ENCODE measurements at places on chromosomes 7 and 10.
A peak's percentile ranks its signal among the peaks of the same experiment; 100 is the strongest.

DNA sequence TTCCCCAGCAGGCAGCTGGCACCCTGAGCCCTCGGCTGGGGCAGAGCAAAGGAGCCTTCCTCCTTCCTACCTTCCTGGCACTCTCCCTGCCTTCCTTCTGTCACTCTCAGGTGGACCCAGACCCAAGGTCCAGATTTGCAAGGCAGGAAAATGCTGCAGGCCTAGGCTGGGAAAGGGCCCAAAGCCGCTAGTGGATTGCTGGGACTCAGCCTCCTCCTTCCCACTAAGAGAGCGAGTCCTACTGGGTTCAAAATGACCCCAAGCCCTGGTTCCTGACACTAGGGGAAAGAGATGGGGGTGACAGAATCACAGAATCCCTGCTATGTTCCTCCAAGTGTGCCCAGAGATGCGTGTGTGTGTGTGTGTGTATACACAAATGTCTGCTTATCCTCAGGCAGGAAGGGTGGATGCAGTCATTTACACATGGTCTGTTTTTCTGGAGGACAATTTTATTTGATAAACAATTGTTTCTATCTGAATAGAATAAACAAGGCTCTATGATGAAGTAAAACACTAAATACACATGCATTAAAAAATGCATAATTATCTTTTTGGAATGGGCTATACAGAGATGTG, 1.3 kb upstream of the PLAU start:
- no peak for DNase-seq
- H3K4me1 ChIP-seq: peaks cover 81% of the 10 kb centered on the region
- H3K4me3 ChIP-seq: no peak overlapping the region
- H3K27me3 ChIP-seq: peaks cover 4% of the 10 kb centered on the region

DNA sequence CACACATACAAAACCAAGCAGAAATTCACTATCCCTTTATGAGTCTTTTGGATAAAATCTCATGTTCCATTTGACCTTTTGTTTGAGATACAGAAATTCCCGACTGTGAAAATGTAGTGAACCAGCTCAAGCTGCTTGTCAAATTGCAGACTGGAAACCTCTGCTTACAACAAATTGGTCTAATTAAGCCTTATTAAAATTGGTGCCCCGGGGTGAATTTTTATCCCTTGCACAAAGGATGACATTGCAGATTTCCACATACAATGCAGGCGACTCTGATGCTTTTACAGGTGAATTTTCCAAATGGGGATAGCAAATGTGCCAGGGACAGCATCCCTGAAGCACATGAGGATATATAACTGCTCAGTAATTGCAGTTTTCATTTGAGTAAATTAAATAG, 257.3 kb downstream of the BMPER start:
- H3K27me3 ChIP-seq: no peaks in the 10 kb centered on the region
- peaks cover 8% of the 10 kb centered on the region for H3K4me1 ChIP-seq
- no peak for DNase-seq
- no peaks in the 10 kb centered on the region for H3K36me3 ChIP-seq
- no peak overlapping the region for H3K27ac ChIP-seq

DNA sequence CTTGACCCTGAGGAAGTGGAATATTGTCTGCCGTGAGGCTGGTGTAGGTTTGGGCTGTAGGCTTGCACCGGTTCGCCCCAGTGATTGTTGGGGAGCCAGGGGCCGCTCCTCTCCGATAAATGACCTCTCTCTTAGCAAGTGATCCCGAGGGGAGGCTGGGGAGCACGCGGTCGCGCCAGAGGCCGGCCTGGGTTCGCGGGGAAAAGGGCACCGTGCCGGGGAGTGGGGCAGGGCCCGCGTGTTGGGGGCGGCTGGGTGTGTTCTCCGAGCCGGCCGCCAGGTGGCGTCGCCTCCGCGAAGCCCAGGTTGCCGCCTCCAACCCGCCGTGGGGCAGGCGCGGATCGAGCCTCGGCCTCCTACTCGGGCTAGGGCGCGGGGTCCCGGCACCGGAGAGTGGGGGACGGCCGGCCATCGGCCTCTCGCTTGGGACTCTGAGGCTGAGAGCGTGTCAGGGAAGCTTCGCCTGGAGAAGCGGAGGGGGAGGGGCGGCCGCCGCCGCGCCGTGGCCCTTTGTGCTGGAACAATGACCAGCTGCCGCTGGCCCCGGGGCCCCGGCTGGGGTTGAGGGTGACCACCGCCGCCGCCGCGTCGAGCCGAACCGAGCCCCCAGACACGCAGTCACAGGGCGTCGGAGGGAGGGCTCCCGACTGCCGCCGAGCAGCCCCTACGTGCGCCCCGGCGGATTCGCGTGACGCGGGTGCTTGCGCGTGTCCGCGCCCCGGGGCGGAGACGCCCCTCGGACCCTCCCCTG, 442 bp upstream of the LZTS2 start:
- H3K27me3 ChIP-seq: no peaks in the 10 kb centered on the region
- peaks cover 27% of the 10 kb centered on the region for H3K36me3 ChIP-seq
- H3K4me3 ChIP-seq: peak overlapping the region; percentile 77
- peak overlapping the region; percentile 99 for H3K27ac ChIP-seq
- peak; percentile 95 for DNase-seq
- H3K4me1 ChIP-seq: peaks cover 67% of the 10 kb centered on the region

- H3K36me3 ChIP-seq: no peaks in the 10 kb centered on the region
- H3K4me1 ChIP-seq: peaks cover 12% of the 10 kb centered on the region
- H3K27ac ChIP-seq: peak overlapping the region; percentile 33
- peaks cover 9% of the 10 kb centered on the region for H3K27me3 ChIP-seq
Observed at GRCh38 chr10:47062441-47063200, 151.4 kb downstream of the PTPN20 start.

DNA sequence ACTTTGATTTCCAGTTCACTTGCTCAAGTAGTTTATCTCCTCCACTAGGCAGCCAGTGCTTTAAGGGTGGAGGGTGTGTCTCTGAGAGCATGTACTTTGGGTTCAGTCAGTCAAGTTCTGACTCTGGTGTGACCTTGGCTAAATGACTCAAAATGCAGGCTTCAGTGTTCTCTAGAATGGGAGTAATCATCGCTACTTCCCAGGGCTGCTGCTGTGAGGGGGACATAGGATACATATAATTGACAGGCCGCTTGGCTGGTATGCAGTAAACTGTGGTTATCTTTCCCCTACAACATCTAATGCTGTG, 3.5 kb downstream of the PTPRE start:
- H3K4me3 ChIP-seq: no peak overlapping the region
- peaks cover 6% of the 10 kb centered on the region for H3K27me3 ChIP-seq
- H3K4me1 ChIP-seq: peaks cover 27% of the 10 kb centered on the region

Data from muscle of leg (tissue), 16 donors.